Stimulated activated CD4-positive, alpha-beta T cell treated with anti-CD3 and anti-CD28 coated beads, Interleukin-1b, Interleukin-23, amount 100 ng/mL, for 24 hours (primary cell): ENCODE measurements at places on chromosomes 1 and 21.
A peak's percentile ranks its signal among the peaks of the same experiment; 100 is the strongest.

DNA sequence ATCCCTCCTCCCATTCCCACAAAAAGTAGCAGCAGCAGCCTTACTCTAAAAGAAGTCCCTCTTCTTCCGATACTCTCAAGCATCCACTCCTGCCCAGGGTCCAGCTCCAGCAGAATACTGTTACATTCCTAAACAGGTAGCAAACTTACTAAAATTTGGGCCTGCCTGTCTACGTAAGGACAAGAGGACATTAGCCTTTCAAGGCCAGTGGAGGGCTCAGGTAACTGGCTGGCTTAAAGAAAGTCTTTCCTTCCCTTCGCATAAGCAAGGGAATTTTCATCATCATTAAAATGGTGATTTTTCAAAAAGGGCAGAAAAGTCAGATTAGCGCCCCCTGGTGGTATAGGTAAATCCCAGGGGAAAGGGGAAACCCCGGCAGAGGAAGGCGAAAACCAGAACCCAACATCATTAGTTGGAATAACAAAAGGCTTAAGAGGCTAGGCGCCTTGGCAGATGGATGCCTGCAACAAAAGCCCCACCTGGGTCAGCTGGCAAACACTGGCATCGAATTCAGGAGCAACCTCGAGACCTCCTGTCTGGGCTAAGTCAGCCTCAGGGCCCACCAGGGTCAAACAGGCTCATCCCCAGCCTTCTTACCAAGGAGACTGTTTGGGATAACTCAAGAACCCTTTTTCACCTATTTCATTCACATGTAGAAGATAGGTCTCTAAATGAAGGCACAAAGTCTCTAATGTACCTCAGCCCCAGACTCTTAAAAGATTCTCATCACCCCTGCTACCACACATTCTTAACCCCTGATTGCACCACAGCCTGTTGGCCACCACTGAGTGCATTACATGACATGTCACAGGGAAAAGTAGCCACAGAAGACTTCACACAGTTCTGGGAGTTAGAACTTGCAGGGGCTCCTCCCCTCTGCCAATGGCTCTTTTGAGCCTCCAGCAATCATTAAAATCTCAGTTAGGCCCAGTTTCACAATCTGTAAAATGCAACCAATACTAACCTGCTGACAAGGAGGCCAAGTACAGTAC is 36.7 kb downstream of the ERI3 start:
- DNase-seq: peak; percentile 27

- DNase-seq: no peak
Measured at GRCh38 chr1:235060607-235061470, 67.8 kb downstream of the TOMM20 start.

DNA sequence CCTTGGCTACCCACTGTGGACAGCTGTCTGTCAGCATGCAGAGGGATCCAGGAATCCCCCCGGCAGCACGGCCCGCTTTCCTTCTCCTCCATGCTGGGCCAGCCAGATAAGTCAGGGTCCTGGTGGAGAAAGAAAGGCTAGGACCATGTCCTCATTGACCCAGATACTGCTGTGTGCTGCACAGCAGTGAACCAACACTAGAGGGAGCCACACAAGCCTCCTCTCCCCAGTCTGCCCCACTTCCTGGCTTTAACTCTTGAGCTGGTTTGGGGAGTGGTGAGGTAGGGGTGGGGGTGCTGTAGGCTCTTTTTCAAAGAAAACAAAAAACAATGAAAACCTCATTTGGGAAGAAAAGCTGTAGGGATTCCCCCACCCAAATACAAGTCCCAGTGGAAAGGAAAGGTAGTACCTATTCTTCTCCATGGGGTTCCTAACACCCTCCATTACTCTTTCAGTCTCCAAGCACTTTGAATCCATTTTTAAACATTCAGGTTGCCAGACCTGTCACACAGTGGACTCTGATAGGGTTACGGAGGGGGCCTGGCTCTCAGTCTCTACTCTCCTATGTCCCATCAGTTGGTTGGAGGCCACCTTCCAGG is 84.9 kb upstream of the CD1D start:
- DNase-seq: no peak

DNA sequence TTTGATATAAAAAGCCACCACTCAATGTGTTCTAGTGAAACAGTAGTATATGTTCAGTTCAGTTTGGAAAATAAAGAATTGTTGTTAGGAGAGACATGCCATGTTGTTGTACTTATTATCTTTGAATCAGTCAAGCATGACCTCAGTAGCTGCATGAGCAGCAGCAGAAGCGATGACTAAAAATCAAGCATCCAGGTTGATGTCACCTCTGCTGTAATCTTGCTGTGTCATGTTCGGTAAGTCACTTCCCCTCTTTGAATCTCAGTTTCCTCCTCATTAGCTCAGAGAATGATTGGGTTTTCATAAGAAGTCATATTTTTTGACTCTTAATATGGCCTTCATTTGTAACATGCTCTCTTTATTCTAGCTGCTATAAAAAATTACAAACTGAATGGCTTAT is 428.4 kb upstream of the B3GALT2 start:
- no peak for DNase-seq

- DNase-seq: no peak
Measured at GRCh38 chr1:7846656-7847055, 6.2 kb downstream of the UTS2 start.

DNA sequence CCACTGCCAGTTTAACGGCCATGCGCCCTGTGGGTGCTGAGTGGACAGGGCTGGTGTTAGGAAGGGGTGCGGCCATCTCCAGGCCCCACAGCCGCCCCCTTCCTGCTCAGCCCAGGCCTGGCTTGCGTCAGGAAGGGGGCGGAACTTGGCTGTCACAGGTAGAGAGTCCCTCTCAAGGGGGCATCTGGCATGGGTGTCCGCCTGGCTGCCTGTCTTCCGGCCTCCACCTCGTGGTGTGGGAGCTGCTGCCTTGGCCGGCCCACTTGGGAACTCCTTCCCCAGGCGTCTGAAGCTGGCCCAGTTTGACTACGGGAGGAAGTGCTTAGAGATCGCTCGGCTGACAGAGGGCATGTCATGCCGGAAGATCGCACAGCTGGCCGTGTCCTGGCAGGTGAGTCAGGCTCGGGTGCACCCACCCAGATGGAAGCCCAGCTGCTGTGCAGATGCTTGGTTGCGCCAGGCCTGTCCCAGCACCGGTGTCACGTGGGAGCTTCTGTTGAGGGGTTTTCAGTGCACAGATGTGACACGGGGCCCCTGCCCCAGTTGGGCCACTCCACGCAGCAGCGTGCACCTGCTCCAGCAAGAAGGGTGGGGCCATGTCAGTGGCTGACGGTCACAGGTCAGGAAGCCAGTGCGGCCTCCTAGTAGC is 9.1 kb upstream of the ATAD3B start:
- DNase-seq: no peak

DNA sequence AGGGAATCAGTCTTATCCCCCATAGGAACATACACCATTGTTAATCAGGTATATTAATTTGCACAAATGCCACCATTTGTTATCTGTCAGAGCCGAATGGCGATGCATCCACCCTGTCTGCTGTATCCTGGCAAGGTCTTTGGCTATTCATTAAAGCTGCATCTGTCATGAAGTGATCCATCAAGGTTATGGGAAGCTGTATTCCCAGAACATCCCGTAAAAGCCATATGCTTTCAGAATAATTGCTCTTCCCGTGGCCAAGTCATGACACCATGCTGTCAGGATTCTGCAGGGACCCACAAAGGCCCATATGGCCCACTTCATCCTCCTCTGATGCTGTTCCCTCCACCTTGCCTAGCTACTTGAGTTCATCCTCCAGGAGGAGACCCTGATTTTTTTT is 103.9 kb downstream of the RAVER2 start:
- DNase-seq: no peak

GRCh38 chr21:38784458-38785266 is 21.1 kb upstream of the ETS2 start:
- no peak for DNase-seq

DNA sequence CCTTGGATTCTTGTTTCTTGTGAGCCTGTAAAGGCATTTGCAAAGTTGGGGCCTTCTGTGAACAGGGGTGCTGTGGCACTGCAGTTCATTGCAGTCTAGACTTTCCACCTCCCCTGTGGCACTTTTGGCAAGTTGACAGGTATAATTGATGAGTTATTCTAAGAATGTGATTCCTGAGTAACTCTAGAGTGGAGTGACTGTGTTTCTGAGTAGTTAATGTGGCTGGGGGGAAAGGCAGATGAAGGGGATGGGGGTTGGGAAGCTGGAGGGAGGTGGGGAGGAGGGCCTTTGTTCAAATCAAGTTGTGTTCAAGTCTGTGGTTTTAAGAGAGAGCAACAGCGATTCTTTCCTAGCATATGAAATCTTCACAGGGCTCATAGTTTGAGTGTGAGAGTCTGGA is 32.9 kb downstream of the PBX1 start:
- DNase-seq: no peak

DNA sequence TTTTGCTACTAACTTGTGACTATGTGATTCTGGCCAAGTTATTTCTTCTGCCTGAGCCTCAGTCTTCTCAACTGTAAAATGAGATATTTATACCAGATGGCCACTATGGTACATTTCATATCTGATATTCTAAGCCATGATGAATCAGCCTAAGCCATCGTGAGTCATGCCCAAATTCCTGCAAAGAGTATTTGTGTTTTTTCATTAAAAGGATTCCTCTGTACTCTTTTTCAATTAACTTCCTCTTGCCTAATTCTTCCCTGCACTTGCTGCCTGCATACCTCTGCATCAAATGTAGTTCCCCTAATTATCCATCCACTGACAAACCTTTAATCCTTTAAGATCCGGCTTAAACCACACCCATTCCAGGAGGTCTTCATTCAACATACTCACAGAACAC is 575.1 kb upstream of the BEND5 start:
- DNase-seq: no peak

GRCh38 chr1:156140879-156141707 is 12.3 kb upstream of the SEMA4A start:
- no peak for DNase-seq

- DNase-seq: no peak
Measured at GRCh38 chr1:239732770-239733169, 346.4 kb downstream of the CHRM3 start.

- DNase-seq: no peak
Measured at GRCh38 chr1:208300084-208300770, 56.0 kb upstream of the PLXNA2 start.

- no peak for DNase-seq
Measured at GRCh38 chr21:43751955-43752591, 24.0 kb downstream of the CSTB start.

DNA sequence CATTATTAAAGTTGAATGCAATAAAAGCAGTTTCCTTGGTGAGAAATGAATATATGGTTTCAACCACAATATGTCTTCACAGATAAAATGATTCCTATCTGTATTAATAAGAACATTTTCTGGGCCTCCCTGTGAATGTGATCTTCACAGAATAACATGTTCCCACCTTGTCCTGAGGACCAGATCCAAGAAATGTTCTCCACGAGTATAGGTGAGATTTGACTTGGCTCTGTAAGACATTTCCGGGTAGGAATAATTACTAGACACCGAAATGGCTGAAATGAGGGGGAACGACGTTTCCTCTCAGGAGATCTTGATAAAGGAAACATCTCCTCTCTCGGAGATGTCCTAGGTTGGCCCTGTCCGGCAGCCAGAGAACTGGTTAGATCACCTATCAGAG is 61.4 kb downstream of the CLIC6 start:
- no peak for DNase-seq

DNA sequence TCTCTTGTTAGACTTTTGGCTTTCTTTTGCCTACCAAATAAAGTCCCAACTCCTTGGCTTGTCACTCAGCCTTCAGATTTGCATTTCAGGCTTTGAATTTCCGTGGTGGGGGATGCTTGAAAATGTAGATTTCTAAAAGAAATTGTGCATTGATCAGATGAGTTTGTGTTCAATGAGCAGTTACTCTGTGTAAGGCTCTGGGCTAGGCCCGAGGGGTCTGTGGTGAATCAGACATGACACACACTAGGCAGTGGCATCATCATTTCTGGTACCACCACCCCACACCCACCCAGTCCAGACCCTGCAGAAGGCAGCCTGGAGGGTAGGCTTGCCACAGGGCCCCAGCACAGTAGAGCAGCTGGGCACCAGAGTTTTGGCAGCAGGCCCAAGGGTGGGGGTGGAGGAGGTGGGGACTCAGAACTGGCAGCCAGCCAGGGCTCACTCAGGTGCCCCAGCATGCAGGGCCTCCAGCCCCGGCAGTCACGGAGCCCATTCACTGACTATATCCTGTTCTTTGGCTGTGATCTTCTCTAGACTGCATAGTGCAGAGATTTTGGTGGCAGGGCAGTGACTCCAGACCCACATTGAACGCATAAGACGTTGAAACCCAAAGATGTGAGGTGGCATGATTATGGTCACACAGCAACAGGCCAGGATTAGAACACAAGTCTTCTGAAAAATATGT is 97.2 kb upstream of the ARTN start:
- DNase-seq: peak; percentile 20

GRCh38 chr1:54361342-54361741 is 44.9 kb downstream of the SSBP3 start:
- no peak for DNase-seq

GRCh38 chr1:214031267-214031650 is 43.5 kb downstream of the PROX1 start:
- no peak for DNase-seq

- DNase-seq: no peak
Measured at GRCh38 chr1:86200901-86201300, 44.3 kb upstream of the COL24A1 start.

DNA sequence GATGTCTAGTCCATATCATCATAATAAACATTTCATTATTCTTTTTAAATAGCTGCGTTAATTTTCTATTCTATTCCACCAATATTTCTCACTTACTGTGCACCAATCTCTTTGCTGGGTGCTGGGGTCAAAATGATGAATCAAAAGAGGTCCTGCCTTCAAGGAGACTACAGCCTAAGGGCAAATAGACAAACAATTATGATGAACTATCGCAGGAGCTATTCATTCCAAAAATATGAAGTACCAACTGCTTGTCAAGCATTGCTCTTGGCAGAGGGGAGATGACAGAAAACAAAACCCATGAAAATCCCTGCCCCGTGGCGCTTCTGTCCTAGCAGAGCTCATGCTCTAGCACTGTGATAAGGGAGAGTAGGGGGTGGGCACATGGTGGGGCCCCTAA is 28.8 kb upstream of the SLC26A9 start:
- DNase-seq: no peak
